ENCODE measurements at places on chromosomes 4 and X. TPM values are rescaled to one million over a fixed set of nuclear protein-coding genes. Genes with fewer than 3 reads are reported as not detected.

GPR34 gene
- 0.17 TPM for polyA plus RNA-seq

HS3ST1 gene
- 1.3 TPM for polyA plus RNA-seq

DGKQ gene
- polyA plus RNA-seq, result 4.0 TPM

DNA sequence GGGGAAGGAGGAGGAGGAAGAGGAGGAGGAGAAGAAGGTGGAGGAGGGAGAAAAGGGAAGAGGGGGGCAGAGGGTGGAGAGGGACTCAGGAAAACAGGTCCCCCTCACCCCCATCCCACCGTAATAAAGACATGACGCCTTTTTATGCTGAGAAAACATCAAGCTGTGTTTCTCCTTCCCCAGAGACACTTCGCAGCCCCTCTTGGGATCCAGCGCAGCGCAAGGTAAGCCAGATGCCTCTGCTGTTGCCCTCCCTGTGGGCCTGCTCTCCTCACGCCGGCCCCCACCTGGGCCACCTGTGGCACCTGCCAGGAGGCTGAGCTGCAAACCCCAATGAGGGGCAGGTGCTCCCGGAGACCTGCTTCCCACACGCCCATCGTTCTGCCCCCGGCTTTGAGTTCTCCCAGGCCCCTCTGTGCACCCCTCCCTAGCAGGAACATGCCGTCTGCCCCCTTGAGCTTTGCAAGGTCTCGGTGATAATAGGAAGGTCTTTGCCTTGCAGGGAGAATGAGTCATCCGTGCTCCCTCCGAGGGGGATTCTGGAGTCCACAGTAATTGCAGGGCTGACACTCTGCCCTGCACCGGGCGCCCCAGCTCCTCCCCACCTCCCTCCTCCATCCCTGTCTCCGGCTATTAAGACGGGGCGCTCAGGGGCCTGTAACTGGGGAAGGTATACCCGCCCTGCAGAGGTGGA is 45.3 kb upstream of the SHOX start:
- DNase-seq, result no peak

DNA sequence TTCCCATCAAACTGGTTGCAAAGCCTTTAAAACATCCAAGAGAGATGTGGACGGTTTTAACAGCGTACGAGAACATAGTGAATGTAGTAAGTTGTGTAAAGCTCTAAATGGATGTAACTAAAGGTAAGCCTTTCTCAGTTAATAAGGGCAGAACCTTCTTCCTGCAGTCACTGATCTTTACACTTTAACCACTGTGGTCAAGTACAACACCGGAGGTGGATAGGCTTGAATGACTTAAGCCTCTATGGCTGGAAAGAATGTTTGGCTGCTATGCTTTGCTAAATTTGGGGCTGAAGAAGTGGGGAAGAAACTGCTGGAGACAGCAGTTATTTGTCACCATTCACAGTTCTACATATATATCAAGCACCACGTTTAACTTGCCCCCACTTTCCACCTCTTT is 285.1 kb upstream of the FMR1 start:
- DNase-seq, result no peak

- no peak for DNase-seq
These were observed 139.5 kb downstream of the RAPGEF2 start for GRCh38 chr4:159242427-159242826.

- no peak for DNase-seq
These were observed 198.9 kb downstream of the MID1IP1 start for GRCh38 chrX:38999967-39000745.

DNA sequence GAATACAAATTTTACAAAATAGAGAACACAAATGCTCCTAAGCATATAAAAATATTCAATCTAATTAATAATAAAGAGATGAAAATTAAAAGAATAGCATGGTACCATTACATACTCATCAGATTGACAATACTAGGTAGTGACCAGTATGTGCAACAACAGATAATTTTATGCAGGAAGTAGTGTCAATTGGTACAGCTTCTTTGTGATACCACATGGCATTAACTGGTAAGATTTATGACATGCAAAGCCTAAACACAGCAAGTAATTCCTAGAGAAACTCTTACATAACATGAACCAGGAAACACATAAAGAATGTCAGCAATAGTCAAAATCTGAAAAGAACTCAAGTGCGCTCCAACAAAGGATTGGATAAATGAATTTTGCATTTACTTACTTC is 26.3 kb downstream of the CXCL2 start:
- DNase-seq, result no peak

Measured in GM23338 (cell line).